ENCODE measurements at places on chromosomes 13 and 19.

DNA sequence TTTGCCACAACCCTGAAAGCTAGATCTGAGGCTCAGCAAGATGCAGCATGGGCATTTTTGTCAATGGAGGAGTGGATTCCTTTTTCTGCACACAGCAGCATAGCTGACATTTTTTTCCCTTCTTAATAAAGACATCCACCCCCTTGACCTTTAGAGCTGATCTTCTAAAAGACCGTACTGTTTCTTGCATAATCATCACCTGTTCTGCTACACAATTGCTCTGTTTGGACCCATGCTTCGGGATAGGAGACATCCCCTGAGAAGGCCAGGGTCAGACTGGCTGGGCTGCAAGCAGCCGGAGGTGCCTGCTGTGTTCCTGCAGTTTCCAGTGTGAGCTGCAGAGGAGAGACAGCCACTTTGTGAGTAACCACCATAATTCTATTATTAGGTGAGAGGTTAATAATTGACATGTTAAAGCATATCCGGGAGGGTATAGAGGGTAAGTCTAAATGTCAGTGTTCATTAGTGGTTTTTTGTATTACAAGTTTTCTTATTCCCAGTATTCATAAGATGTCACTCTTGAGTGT lies 108.5 kb upstream of the C1QTNF9B start:
- DNase-seq, result no peak

GRCh38 chr19:11418549-11419506 lies at the start of gene RGL3:
RGL3 (minus strand) TSS chr19:11419314; CDS start chr19:11419278, 36 bp downstream.
- DNase-seq, result no peak

DNA sequence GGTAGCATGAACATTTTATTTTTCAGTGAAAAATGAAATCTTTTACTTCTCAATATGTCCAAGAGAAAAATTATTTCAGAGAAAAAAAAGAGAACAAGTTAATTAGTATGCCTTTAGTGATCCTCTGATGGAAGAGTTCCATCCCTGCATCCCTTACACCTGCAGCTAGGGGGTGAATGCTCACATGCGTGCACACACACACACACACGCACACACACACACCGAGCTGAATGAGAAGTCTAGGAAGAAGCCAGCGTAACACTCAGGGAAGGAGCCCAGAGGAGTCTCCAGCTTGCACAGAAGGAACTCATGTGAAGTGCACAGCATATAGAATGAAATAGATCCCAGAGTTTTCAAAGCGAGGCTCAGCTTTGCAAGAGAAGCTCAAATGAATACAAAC lies 510.5 kb downstream of the IRS2 start:
- DNase-seq, result no peak

DNA sequence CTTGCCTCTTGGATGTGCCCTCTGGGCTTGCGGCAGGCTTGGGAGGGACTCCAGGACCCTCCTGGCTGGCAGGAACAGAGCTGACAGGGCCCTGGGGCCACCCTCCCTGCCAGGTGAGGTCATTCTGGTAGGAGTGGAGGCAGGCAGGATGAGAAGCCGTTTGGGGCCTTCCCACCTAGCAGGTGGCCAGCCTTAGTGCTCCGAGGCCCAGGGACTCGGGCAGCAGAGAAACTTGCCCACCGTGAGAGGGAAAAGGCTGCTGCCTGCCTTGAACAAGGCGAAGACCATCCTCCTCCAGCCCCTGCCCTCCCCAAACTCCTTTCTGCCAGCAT lies 8.5 kb downstream of the RFX1 start:
- DNase-seq, result no peak

- no peak for DNase-seq
Observed at GRCh38 chr13:98280176-98280510, 103.1 kb upstream of the RNF113B start.

DNA sequence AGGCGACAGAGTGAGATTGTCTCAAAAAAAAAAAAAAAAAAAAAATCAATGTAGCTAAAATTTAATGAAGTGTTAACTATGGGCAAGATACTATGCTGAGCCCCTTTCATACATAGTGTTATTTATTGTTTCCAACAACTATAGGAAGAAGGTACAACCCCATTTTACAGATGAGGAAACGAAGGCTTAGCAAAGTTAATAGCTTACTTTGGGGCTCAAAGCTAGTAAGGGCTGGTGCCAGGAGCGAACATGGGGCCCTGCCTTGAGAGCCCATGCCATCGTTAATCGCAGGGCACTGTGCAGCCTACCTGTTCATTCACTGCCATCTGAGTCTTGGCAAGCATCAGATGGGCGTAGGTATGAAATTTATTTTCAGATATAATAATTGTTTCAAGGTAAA lies 1.9 kb upstream of the FRY start:
- DNase-seq, result no peak

DNA sequence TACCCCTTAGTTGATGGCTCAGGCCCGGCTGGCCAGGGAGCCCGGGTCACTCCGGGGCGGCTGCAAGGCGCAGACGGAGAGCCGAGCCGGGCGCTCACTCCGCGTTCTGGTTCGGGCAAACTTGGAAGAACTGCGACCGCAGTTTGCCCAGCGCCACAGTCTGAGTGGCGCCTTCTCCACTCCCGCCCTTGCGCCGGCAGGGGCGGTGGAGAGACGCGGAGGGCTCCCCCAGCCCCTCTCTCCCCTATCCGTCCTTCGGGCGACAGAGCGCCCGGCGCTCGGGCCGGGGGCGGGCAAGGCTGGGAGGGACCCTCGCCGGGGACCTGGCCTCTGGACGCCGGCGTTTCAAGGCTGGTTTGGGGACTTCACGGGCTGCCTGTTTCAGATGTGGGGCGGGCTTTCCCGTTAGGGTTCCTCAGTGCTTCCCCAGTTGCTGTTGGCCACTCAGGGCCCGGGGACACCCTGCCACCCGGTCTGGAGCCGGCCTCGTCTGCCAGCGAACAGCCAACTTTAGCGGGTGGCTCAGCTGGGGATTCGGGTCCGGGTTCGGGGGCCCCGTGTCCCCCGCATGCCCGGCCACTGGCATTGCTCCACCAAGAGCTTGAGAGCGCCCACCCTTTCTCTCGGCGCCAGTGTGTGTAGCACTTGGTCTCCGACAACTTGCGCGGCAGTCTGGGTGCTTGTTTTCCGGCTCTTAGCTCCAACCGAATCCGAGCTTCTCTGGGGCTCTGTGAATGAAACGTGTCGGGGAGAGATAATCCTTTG lies 1.5 kb downstream of the GPC6 start:
- peak; percentile 77 for DNase-seq

- no peak for DNase-seq
Observed at GRCh38 chr13:70527599-70527998, 419.3 kb upstream of the KLHL1 start.

DNA sequence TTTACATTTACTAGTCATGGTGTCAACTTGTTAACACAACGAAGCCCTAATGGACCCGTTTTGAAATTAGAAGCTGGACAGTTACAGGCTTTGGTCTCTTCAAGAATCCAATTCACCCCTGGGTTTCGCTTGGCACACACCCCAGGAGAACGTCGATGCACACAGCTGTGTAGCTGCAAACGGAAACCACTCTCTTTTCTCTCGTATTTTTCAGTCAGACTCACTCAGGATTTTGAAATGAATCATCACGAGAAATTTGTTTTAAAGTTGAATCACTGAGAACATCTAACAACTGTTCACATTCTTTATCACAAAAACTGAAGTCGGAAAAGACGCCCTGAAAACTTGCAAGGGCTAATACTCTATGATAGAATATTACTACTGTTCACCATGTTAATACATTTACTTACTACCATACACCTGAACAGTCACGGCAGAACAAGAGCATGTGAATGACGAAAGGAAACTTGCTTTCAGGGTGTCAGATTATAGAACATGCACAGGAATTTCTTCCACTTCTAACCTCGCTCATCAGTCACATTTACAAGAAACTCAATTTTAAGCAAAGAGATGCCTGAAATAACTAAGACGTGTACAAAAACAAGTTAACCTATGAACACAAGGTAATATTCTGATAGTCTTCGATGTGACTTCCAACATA lies 4.7 kb downstream of the PNMA8A start:
- no peak for DNase-seq

GRCh38 chr19:5130371-5131030 lies 161.6 kb downstream of the KDM4B start:
- DNase-seq, result no peak

GRCh38 chr19:12789098-12789903 lies 2.0 kb upstream of the JUNB start:
- no peak for DNase-seq

- DNase-seq, result no peak
Observed at GRCh38 chr19:30695171-30695875, 323.1 kb downstream of the ZNF536 start.

- no peak for DNase-seq
Observed at GRCh38 chr13:114112826-114113322, 19.5 kb downstream of the RASA3 start.

- DNase-seq, result no peak
Observed at GRCh38 chr13:103210348-103210747, 144.1 kb upstream of the SLC10A2 start.

GRCh38 chr13:44415815-44416214 lies 42.2 kb downstream of the SERP2 start:
- DNase-seq, result no peak

DNA sequence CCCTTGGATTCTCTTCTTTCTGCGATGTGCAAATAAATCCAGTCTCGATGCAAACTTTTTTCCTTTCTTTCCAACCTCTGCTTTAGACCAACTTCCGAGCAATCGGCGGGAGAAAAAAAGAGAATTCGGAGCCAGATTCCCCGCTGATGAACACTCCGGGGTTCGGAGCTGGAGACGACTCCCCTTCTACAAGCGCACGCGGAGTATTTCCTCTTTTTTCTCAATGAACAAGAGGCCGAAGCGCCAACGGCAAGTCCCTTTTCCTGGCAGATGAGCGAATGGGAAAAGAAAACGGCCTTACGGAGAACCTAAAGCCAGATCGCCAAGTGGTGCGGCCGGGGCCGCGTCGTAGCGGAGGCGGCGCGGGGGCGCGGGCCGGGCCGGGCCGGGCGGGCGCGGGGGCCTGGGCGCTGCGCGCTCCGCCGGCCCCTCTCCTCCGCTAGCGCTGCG lies 250 bp downstream of the SPRY2 start:
- no peak for DNase-seq

DNA sequence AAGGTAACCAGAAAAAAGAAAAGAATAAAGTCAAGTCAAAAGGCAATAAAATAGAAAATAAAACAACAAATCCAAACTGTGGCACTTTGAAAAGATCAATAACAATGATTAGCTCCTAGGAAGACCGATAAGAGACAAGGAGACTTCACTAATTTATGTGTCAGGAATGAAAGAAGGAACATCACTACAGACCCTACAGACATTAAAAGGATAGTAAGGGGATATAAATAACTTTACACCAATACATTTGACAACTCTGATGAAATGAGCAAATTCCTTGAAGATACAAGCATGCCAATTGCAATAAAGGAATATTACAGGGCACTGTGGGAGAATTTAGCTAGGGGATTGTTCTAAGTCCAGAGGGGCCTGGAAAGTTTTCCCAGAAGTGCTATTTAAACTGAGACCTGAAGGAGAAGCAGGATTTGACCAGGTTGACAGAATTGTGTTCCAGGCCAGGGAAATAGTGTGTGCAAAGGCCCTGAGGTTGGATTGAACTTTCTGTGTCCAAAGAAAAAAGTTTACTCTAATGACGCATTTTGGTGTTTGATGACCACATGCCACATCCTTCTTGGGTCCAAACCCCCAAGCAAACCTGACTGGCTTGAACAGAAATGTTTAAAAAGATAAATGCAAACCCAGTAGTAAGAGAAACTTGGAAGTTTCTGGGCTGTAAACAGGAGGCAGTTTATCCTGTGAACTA lies 1.6 kb upstream of the C19orf38 start:
- DNase-seq, result no peak

DNA sequence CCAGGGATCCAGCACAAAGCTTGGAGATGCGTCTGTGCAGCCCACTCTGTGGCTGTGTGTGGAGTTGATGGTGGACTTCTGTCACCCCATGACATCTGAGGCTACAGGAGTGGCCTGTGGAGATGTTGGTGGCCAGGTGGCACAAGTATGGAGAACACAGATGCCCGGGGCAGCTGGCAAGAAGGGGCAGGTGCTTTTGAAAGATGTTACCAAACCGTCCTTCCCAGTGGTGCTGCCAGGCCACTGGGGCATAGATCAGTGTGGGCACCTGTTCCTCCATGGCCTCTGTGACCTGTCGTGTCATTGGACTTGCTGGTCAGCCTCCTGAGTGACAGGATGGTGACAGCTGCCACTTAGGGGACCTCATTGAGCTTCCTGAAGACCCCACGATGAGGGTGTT lies 36.2 kb downstream of the KDM4B start:
- DNase-seq, result no peak

DNA sequence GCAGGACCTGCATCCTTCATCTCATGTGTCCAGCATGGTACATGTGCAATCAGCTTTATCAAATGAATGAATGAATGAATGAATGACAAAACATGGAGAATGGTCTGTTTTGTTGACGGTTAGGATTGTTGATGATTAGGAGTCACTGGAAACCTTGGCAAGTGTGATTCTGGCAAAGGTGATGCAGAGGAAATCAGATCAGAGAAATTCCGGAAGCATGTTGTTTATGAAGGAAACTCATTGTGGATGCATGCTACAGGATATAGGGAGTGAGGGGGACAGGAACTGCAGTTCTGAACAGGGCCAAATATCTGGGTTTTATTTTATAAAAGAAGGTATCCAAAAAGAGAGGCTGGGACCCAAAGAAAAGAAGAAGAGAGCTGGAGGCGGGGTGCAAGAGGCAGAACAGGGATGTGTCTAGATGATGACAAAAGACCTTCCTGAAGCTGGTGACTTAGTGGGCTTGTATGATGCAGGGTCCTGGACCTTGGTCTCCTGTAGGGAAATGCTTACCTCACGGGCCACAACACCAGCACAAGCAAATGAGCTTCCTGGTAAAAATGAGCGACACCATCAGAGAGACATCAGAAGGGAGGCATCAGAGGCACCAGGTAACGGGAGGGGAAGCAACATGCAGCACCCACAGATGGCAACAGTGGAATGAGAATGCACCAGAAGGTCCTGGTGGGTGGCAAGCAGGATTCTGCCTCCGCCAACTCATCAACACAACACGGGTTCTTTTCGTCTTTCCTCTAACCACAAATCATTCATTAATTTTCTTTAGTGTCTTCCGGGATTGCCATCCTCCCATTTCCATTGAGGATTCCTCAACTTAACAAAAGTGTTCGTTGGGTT lies 159.6 kb downstream of the FOXO1 start:
- DNase-seq, result no peak

- no peak for DNase-seq
Observed at GRCh38 chr13:97273341-97273831, 51.3 kb downstream of the MBNL2 start.

DNA sequence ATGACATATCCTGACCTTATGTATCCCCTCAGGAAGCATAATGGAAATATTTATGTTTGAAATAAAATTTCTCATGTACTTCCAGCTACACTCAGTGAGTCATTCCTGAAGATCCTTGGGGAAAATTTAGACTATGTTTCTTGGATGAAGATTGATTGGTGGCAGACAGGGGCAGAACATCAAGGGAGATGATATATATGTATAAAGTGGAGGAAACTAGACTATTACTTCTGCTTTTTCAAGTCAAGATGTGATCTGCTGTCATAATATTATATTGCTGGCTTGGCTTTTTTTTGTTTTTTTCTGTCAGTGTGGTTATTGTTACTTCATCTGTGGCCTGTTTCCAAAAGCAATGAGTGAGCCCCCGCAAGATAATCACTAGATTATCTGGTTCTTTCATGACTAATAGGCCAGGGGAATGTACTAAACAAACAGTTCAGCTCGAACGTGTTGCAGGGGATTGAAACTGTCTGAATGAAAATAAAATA lies 87.2 kb upstream of the TNFSF11 start:
- DNase-seq, result no peak

GRCh38 chr13:47420020-47420419 lies 523.2 kb upstream of the HTR2A start:
- no peak for DNase-seq

GRCh38 chr13:55160867-55161266 lies 1979.9 kb upstream of the PRR20A start:
- DNase-seq, result no peak

GRCh38 chr13:64417581-64417980 lies 2812.6 kb downstream of the PCDH9 start:
- no peak for DNase-seq

Data from NT2/D1 (cell line).